ENCODE measurements at places on chromosomes 4 and X.

DNA sequence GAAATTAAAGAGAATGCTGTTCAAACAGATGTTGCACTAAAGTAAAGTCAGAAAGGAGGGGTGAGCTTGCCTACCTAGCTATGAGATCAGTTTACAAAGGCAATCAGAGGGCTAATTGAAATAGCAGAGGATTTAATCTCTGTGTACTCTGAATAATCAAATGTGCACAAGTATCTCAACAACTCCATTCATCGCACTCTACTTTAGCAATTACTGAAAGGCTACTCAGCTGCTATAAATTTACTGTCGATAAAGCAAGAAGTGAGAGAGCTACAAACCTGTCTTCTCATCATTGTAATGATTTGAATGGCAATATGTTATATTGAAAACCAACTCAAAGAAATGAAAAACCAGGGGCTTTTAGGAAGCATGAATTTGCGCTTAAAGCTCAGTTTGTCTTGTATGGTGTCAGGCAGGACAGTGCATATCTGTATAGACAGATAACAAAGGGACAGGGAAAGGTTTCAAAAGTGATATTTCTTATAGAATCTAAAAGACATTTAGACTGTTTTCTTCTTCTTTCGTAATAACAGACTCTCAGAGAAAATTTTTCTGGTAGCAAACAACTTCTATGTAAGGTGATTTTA is 34.8 kb downstream of the GC start:
- DNase-seq, result no peak

GRCh38 chr4:74933562-74934015 is 673 bp downstream of the PARM1 start:
- peak; percentile 6 for DNase-seq

GRCh38 chr4:109444182-109444844 is 10.7 kb downstream of the SEC24B start:
- DNase-seq, result no peak

DNA sequence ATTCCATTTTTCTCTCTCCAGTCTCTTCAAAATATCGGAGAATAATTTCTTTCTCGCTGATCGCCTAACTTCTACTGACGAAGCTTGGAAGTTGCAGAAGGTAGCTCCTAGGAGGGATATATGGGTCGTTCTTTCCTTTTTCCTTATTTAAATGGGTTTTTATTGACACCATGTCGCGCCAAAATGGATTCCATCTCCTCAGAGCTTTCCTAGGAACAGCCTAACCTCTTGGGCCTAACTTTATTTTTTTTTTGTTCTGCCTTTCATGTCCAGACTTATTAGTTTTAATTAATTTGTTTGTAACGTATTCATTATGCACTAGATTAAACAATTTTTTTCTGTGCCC is 359.4 kb upstream of the ZCCHC13 start:
- no peak for DNase-seq

DNA sequence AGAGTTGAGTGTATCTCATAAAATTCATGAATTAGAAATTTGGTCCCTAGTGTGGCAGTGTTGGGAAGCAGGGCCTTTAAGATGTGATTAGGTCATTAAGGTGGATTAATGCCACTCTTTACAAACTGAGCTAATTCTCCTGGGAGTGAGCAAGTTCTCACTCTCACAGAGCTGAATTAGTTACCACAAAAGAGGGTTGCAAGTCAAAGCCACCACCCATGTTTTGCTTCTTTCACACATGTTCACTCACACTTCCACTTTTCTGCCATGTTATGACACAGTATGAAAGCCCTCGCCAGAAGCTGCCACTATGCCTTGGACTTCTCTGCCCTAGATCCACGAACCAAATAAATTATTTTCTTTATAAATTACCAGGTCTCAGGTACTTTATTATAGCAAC is 332.1 kb downstream of the ARAP2 start:
- DNase-seq, result no peak

DNA sequence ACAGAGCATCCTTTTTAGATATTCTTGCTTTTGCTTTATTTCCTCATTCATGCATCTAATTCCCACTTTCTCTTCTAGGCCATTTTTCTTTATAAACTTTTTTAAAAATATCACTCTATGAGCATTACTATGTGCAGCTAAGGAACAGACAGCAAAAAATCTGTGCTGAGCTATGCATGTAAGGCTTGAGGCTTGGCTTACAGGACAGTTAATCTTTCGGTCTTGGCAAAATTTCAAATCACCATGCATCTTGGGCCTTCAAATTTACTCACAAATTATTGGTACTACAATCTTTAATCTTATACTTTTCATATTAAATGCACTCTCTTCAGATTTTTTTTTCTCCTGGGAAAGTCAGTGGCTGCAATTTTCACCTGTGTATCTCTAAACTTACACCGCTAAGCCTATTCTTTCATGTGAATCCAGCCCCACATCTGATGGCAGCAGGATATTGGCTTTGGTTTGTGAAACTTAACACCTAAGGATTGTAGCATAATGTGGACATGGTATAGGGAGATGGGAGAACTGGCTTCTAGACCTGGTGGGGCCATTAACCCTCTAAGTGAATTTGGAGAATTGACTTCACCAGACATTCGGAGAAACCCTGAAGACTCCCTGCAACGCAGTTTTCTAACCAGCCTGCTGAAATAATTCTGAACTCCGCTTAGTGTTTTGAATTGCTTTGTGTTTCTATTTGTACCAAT is 278.3 kb downstream of the SPRY1 start:
- no peak for DNase-seq

All from SK-N-SH (cell line).